Immature natural killer cell (primary cell): ENCODE measurements at places on chromosomes 2 and 18. TPM values are rescaled to one million over a fixed set of nuclear protein-coding genes. Genes with fewer than 3 reads are reported as not detected.

DNA sequence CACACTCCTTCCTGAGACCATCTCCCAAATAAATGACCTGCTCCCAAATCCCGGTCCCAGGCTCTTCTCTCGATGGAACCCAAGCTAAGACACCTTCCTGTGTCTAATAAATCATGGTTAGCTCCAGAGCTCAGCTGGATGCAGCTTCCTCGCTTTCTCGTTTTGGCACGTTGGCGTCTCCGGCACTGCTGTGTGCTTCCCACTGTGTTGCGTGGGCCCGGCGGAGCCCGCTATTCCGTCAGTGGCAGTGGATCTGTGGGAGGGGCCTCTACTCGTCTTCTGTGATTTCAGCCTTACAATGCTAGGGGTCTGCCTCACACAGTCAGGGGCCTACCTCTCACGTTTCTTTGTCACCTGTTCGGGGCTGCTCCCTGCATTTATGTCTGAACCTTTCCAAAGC is 29.4 kb upstream of the YWHAQ start:
- DNase-seq: no peak

GRCh38 chr18:42192251-42193248 is 237.5 kb downstream of the PIK3C3 start:
- DNase-seq: no peak

GRCh38 chr2:28495551-28496250 is at the start of gene PLB1:
Gene PLB1 (plus strand): TSS chr2:28496060. CDS start chr2:28496115, 55 bp downstream.
- no peak for DNase-seq

DNA sequence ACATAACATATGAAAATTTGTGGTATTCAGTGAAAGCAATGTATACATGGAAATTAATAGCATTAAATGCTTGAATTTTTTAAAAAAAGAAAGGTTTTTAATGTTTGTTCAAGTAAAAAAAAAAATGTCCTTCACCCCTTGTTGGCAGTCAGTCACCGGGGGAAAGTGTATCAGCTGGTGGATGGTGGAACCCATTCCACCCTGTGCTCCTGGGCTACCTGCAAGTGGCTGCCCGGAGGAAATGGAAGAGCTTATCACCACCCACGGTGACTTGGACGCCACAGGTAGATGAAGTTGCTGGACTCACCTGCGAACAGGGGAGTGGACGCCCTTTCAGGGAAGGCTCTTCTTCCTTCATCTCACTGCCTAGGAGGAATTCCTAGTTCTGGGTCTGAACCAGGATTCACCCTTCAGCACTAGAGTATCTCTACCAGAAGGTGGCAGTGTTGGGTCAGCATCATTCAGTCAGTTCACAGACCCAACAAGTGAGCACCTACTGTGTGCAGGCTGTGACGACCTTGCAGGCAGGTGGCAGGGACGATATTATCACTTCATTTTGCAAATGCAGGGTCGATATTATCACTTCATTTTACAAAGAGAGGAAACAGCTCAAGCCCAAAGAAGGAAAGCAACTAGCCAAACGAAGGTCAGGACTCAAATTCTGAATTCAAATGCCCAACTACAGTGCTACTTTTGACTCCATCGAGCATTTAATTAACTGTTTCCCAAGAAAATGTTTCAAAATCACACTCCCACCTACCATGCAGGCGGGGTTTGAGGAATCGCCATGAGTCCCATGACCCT is 35.8 kb downstream of the CIB4 start:
- DNase-seq: peak; percentile 54

- DNase-seq: no peak
These were observed 60.3 kb downstream of the TANC1 start for GRCh38 chr2:159028776-159029175.

GRCh38 chr2:221262651-221263050 is 309.5 kb downstream of the EPHA4 start:
- no peak for DNase-seq

- DNase-seq: no peak
These were observed 38.6 kb downstream of the TRIB2 start for GRCh38 chr2:12755384-12755783.

DNA sequence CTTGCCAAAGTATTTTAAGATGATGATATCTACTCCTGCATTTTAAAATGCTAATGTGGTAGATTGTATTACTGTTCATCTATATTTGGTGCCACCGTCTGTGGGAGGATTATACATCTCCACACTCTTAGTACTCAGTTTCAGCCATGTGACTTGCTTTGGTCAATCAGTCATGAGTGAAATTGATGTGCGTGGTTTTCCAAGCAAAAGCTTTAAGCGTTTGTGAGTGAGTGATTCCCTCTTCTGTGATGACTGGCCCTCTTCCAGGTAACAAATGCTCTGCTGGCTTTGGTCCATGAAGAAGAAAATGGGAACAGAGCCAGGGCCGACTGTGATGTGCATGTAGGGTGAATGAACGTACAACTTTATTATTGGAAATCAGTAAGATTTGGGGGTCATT is 330.4 kb downstream of the LPIN1 start:
- DNase-seq: no peak

DNA sequence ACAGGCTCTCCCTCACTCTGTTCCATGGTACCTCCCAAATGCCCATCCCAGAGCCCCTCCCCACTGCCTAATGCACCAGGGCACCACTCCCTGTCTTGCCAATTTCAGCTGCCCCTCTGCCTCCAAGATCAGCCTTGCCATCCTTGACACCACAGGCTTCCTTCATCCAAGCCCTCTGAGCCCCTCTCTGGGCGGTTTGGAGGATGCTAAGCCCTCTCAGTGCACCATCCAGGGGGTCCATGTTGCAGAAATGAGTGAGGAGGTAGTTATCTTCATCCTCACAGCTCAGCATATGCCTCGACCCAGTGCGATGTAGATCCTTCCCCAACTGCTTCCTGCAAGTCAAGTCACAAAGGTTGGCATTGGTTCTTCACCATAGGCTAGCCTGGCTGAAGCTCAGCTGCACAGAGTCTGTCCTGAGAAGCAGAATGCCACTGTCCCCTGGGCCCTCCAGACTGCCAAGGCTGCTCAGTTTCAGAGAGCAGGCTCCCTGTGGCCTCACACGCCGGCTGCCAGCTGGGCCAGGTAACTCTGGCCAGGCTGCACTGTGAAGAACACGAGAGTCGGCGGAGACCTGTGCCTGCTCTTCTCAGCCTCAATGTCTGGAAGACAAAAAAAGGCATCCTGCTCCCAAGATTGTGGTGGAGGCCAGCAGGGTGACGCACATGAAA is 9.9 kb upstream of the MAP3K2 start:
- no peak for DNase-seq

GRCh38 chr2:231597014-231597611 is 4.4 kb downstream of the TEX44 start:
- no peak for DNase-seq

DNA sequence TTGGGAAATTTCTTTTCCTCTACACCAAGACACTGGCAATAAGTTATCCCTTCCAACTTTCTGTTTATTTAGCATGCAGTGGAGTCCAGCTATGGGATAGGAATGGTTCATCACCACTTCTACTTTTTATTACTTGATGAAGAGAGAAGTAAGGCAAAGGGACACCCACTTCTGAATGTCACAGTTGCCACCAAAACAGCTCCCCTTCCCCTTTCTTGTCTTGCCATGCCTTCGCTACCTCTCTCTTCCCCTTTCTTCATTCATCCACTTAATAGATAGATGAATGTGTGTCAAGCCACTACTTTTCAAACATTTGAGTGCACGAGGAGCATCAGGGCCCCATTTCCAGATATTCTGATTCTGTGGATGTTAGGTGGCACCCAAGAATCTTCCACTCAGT is 59.6 kb downstream of the KCTD18 start:
- DNase-seq: no peak

DNA sequence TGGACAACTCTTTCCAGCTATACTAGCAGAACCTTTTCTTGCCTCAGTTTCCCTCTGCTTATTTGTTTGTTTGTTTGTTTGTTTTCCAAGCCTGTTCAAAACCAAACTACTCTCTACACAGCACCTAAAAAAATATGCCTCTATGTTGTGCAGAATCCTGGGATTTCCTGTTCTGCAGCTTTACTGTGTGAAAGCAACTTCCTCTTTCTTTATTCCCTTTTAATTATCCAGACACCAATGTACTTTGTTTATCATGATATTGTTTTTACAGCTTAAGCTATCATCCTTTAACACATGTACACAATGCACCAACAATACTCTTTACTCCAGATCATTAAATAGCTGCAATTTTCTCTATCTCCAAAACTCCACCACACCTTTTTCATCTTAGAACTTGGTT is 259.5 kb downstream of the EPHA4 start:
- DNase-seq: no peak

- no peak for DNase-seq
These were observed 93.1 kb downstream of the ZFP36L2 start for GRCh38 chr2:43133336-43133707.

DNA sequence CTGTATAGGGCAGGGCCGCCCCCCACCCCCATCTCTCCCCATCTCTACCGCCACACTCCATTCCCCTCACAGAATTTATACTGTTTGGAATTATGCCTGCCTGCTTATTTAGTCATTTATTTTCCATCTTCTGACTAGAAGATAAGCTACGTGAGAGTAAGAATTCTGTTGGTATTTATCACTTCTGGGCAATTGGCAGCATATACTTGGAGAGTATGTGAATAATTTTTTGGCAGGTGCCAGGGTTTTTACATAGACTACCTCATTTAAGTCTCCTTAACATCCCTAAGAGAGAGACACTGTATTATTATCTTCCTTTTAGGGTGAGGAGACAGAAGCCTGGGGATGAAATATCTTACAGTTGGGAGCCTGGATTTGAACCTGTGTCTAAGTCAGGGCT is 45.0 kb downstream of the SLC4A1AP start:
- DNase-seq: no peak

- no peak for DNase-seq
These were observed 3.8 kb downstream of the KRCC1 start for GRCh38 chr2:88051792-88052191.

GRCh38 chr18:61402726-61403125 is 69.5 kb downstream of the CDH20 start:
- DNase-seq: no peak

GRCh38 chr2:18787726-18788125 is 198.4 kb upstream of the NT5C1B start:
- no peak for DNase-seq

DNA sequence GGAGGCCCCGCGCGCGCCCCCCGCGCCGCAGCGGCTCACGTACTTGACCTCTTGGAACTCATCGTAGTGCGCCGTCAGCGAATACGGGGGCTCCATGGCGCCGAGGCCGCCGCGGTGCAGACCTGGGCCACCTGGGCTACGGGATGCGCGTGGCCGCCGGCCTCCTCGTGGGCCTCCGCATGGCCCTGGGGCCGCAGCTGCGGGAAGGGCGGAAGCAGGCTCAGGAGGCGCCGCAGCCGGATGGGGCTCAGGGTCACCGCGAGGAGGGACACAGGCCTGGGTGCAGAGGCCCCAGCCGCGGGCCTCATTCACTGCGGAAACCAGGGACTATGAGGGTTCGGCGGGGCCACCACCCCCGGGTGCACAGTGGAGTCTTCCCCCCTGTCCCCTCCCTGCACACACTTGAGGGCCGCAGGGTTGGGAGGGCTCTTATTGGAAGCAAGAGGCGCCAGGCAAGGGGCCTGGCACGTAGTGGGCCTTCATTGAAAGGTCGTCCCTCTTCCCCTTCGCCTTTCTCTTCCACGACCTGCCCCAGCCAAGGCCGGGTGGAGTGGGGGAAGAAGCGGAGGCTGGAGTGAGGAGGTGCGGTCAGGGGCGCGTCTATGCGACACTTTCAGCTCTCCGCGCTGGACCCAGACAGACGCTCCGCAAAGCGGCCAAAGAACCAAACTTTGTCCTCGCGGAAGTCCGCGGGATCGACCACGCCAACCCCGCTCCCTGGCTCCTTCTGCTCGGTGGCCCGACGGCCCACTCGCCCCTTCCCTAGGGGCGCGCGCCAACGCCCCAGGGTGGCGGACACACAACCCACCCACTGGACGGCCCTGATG is 863 bp downstream of the ECEL1 start:
- DNase-seq: no peak

GRCh38 chr2:161416708-161417437 is 776 bp downstream of the TBR1 start:
- no peak for DNase-seq

DNA sequence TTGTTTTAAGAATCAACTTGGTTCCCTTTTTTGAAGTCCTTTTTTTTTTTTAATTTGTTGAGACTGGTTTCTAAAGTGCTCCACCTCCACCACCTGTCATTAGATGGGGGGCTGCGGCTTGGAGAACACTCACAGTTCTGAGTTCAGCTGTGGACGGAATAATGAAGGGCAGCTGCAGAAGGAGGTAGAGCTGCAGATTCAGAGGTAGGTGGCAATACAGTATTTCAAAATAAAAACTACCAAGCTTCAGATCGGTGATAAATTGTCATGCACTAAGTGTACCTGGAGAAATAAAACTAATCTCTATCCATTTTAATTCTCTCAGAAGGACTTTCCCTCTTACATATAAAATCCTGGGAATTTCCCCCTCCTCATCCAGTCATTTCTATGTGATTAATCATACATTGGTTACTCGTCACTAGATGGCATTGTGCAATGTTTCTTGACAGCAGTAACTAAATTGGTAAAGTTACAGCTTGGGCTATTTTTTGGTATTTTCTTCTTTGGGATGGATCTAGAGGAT is 81.1 kb upstream of the SLC39A10 start:
- peak; percentile 15 for DNase-seq

DNA sequence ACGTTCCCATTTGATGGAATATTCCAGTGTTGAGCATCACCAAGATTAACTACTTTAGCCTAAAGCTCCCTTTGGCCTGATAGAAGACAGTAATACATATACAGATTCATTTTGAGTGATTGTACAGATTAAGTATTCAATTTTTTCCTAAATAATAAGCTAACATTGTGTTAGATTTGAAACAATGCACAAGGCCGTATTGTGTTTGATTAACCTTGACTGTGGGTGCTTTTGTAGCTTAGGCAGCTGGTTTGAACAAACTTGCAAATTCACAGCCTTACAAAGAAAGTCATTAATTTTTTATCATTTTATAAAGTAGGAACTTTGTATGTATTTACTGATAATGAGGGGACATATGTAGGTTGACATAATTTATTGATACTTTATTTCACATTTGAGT is 29.6 kb downstream of the NABP1 start:
- DNase-seq: no peak

GRCh38 chr18:39513186-39513585 is 1947.6 kb upstream of the CELF4 start:
- no peak for DNase-seq

GRCh38 chr18:74292541-74292858 is 737 bp upstream of the CYB5A start:
- no peak for DNase-seq

PLB1 gene
- polyA plus RNA-seq: not detected

DOK1 gene
- polyA plus RNA-seq: 18.4 TPM

SEPTIN10 gene
- polyA plus RNA-seq: not detected

SERPINB13 gene
- not detected for polyA plus RNA-seq

UGT1A4 gene
- not detected for polyA plus RNA-seq

DYSF gene
- 5.0 TPM for polyA plus RNA-seq

ARHGEF4 gene
- polyA plus RNA-seq: not detected

FZD7 gene
- polyA plus RNA-seq: 0.31 TPM

CCDC74B gene
- not detected for polyA plus RNA-seq

DDX18 gene
- polyA plus RNA-seq: 34.6 TPM

KRTCAP3 gene
- polyA plus RNA-seq: not detected

CNDP1 gene
- not detected for polyA plus RNA-seq

DAW1 gene
- not detected for polyA plus RNA-seq

COX5B gene
- 501 TPM for polyA plus RNA-seq
